ENCODE measurements at places on chromosomes 2 and 18.

DNA sequence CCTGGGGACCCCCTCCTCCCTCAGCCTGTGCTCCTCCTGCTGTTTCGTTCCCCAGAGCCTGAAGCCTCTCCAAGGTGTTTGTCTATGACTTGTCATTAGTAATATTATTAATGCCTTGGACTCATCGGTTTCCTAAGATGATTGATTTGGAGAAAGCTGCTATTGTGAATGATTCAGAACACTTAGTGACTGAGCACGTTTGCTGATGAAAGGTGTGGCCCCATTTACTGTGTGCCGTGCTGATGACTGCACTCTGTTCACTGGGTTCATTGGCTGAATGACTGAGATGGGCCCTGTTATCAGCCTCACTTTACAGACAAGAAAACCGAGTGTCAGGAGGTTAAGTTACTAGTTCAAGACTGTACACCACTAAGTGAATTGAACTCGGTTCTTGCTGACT, 111.4 kb downstream of the SPP2 start:
- DNase-seq = no peak

DNA sequence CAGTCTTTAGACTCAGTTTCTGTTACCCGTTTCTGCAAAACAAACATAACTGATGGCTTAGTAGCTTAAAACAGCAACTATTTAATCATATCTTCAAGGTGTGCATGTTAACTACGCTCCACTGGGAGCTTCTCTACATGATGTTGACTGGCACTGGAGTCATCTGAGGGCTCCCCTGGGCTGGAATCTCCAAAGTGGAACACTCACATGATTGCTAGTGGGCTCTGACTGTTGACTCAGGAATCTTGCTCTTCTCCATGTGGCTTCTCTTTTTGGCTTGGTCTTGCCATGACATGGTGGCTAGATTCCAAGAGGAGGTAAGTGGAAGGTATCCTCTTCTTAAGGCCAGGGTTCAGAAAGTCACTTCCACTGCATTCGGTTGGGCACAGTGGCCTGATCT, 160.8 kb downstream of the PMAIP1 start:
- no peak for DNase-seq

DNA sequence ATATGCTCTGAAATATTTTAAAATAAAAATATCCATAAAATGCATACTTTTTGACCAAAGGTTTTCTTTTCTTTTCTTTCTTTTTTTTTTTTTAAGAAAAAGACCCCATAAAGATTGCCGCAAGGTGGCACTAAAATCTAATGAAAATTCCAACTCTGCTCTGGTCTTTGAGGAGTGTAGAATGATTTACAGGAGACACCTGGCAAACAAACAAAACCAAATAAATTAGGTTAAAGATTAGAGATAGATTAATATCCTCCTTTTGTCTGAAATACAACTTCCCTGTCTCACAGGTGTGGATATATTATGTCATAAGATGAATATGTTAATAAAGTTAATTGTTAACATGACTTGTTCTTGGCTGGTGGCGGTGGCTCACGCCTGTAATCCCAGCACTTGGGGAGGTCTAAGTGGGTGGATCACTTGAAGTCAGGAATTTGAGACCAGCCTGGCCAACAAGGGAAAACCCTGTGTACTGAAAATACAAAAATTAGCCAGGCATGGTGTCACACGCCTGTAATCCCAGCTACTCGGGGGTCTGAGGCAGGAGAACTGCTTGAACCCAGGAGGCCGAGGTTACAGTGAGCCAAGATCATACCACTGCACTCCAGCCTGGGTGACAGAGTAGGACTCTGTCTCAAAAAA, 3.5 kb upstream of the RHOB start:
- DNase-seq = no peak

DNA sequence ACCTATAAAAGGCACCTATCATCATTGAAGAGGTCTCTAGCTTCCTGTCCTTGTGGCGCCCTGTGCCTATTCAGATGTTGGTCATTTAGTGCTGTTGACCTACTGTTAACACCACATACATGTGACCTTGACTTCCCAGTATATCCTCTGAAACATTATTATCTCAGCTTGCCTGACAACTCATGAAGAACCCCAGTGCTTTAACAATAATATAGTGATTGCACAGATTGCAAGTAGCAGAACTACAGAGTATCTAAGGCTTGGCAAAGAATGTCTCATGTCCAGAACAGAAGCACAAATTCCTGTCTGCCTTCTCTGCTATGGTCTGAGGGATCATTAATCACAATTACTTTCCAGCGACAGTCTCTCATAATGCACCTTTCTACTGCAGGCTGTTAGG, 165.3 kb downstream of the LCLAT1 start:
- DNase-seq = no peak

DNA sequence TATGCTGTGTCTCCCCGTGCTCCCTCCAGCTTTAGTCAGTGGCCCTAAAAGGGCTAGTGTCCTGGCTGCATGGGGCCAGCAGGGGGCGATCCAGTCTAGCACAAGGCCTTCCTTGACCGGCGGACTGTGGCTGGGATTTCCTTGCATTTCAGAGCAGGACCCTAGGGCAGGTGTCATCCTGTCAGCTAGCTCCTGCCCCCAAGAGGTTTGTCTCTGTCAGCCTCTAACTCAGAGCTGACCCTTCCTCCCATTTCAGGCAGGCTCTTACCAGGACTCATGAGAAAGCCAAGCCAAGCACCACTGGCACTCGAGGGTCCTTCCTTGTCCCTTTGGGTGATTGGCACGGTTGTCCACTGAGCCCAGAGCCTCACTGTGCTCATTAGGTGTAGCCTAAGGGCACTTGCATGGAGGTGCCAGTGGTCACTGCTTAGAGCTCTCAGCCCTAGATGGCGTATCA, 140.3 kb downstream of the RPIA start:
- peak; percentile 21 for DNase-seq

DNA sequence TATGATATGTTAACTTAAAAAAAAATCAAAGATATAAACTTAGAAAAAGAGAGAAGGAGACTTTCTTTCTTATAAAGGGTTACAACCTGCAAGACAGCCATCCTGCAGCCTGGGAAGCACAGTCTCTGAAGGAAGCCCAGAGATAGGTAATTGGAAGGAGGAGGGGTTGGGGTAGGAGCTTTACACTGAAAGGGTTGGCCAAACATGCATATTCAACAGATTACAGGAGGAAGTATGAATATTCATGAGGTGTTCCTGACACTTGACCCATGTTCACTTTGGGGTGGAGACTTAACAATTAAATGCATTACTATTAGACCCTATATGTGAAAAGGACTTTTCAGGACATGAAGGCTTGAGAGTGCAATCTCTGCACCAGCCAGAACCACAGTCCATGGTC, 71.7 kb upstream of the CDH2 start:
- no peak for DNase-seq

DNA sequence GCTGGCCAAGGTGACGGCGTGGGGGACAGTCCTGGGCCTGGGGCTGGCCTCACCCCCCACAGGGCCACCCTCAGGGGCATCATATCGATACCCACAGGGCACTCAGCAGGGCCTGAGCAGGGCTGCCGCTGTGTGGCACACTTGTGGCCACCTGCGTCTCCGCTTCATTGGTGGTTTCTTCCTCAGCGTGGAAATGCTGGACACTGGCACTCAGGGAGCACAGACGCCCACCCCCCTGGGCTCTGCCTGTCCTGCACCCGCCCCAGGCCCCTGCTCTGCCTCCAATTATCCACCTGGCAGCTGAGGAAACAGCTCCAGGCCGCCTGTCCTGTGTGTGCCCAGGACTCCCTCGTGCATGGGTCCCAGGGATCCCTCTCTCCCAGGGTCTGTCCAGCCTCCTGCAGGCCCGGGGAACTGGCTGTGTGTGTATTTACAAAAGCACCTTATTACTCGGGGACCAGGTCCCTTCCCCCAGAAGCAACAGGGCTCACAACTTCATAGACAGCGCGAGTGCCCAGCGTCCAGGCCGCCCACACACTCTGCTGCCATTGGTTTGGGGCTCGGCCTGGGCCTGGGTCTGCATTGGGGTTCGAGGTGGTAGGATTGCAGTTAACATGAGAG, 13.1 kb downstream of the CROCC2 start:
- DNase-seq = no peak

DNA sequence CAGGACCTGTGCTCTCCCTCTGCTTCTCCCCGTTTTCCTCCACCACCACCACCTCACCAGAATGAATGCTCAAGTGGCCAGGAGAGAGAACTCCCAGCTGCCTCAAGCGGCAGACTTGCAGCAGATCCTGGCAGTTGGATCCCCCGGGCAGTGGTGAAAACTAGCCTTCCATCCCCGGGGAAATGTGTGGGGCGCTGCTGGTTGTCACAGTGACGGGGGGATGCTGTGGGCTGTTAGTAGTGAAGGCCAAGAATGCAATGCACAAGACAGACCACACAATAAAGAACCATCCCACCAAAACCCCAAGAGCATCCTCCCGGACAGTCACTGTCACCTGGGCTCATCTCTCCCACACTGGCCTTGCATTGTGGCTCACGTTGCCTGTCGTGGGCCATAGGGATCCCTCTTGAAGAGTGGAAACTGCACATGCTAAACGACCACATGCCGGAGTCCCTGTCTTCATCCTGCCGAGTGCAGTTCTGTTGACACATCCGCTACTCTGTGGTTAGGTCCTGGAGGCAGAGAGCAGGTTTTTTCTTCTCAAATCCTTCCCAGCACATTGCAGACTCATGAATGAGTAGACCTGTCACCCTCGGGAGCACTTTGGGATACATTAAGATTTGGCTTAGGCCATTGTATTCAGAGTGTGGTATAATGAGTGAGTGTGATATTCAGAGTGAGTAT, 13.5 kb downstream of the SPATA3 start:
- no peak for DNase-seq

- DNase-seq = no peak
Measured at GRCh38 chr2:54559006-54559445, 102.9 kb downstream of the SPTBN1 start.

GRCh38 chr18:13427354-13427753, 208.8 kb downstream of the LDLRAD4 start:
- DNase-seq = no peak

DNA sequence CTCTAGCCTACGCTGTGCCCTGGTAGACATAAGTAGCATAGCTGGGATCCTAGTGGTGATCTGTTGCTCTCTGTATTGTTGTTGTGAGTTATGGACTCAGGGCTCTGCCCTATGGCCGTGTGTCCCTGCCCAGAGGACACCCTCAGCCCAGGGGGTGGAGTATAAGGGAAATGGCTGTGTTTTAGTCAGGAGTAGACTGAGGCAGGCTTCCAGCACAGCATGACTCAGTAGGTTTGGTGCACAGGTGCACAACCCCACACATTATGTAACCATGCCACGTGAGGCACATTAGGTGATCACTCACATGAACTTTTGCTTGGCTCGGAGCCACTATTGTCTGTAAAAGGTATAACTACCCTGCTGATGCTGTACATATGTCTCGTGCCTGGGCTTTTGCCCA, 59.9 kb upstream of the PEX13 start:
- DNase-seq = no peak

GRCh38 chr18:72672364-72673184, 128.4 kb upstream of the CBLN2 start:
- no peak for DNase-seq

DNA sequence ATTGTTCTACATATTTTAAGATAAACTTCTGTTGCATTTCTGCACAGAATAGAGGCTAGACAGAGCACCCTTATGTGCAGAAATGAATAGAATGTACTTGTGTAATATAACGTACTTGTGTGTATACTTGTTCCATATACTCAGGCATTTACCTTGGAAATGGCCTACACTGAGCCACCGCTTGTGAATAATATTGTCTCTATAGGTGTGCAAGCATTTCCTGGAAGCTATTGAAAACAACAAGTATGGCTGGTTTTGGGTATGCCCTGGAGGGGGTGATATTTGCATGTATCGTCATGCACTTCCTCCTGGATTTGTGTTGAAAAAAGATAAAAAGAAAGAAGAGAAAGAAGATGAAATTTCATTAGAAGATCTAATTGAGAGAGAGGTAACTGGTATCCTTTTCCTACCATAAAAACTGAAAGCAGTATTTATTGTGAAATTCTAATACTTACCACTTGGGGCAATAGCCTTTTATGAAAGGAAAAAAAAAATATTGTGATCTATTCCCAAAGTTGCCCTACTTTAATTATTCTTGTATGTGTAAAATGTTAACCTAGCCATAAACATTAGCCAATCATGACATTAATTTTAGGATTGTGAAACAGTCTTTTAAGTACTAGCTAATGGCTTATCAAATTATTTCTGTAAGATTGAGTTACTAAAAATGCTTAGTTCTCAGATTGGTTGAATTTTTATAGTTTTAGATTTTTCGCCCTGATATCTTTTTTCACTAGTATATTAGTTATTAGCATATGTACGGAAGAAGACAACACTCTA, 18.0 kb downstream of the ZC3H15 start:
- DNase-seq = no peak

GRCh38 chr2:18171191-18172139, 293.0 kb downstream of the KCNS3 start:
- no peak for DNase-seq

GRCh38 chr2:118264232-118264990, 176.1 kb downstream of the INSIG2 start:
- no peak for DNase-seq

DNA sequence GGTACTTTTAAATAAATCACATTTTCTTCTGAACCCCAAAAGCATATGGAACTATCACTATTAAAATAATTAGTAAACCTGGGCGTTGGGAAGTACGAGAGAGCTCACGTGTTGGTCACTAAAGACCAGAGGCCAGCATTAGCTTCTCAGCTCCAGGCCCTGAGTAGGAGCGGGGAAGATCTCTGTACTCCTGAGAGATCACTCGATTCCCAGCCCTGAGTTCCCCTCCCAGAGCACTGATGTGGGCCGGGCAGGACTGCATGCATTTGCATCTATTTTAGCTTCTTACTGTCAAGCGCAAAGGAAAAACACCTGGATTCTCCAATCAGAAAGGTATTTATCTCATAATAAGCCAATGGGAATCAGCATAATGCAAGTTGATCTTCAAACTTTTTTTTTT, 6.2 kb downstream of the PXDN start:
- DNase-seq = no peak

DNA sequence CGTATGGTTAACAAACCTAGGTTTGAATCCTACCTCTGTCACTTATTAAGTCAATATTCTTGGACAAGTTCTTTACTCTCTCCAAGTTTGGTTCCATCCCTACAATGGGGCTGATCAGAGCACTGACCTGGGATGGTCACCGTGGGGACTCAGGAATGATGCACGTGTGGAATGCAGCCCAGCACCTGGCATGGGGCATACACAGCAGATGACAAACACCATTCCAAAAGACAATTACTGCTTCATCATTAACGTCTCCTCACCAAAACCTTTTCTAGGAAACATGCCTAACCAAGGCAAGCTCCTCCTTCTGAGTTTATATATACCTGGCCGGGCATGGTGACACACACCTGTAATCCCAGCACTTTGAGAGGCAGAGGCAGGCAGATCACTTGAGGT, 532.9 kb upstream of the ID2 start:
- DNase-seq = no peak

GRCh38 chr2:98569197-98569793, 39.0 kb downstream of the COA5 start:
- DNase-seq = peak; percentile 73

- DNase-seq = no peak
Measured at GRCh38 chr2:191521608-191522208, 156.2 kb upstream of the NABP1 start.

GRCh38 chr2:64937687-64938491, 51.3 kb upstream of the SLC1A4 start:
- DNase-seq = no peak
